ENCODE measurements at places on chromosomes 7 and 10.

- DNase-seq, result no peak
Observed at GRCh38 chr7:151130741-151131157, 36.7 kb downstream of the GBX1 start.

DNA sequence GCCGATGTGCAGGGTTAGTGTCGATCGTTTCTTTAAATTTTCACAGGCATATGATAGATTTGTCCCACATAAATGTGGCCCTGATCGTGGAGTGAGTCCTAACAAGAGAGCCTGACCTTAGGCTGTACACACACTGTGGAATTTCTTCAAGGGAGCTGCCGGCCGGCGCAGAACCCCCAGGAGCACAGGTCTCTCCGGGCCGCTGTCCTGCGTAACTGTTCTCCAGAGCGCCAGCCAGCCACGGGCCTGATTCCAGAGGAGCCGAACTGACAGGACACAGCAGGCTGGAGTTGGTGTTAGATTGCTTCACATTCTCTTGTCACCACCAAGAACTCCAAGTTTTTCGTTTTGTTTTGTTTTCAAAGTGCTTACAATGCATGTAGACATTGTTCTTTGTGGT, 37.3 kb downstream of the SHH start:
- DNase-seq, result no peak

GRCh38 chr7:20797042-20797461, 10.4 kb upstream of the SP8 start:
- DNase-seq, result no peak

DNA sequence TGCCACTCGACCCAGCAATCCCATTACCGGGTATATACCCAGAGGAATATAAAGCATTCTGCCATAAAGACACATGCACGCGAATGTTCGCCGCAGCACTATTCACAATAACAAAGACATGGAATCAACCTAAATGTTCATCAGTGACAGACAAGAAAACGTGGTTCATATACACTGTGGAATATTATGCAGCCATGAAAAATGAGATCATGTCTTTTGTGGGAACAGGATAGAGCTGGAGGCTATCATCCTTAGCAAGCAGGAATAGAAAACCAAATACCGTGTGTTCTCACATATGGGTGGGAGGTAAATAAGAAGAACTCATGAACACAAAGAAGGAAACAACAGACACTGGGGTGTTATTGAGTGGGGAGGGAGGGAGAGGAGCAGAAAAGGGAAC, 84.7 kb downstream of the SLC16A9 start:
- DNase-seq, result peak; percentile 29

DNA sequence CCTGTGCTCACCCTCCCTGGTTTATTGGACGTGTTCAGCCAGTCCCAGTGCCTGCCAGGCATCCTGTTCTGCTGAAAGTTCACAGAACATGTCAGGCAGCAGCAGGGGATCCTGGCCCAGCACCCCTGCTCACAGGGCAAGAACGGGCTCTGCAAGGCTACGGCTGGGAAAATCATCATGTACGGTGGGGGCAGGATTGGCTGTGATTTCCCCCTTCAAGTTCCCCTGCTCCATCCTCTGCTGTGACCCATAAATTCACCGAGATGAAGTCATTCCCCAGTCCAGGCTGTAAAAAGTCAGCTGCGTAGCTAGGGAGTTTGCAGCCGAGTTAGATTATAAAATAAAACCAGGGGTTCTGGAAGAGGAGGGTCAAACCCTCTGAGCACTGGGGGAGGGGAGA, 484.1 kb upstream of the ZMIZ1 start:
- peak; percentile 76 for DNase-seq

Measured in muscle of leg (tissue), 16 donors.